ENCODE measurements at places on chromosomes 7 and 10.

DNA sequence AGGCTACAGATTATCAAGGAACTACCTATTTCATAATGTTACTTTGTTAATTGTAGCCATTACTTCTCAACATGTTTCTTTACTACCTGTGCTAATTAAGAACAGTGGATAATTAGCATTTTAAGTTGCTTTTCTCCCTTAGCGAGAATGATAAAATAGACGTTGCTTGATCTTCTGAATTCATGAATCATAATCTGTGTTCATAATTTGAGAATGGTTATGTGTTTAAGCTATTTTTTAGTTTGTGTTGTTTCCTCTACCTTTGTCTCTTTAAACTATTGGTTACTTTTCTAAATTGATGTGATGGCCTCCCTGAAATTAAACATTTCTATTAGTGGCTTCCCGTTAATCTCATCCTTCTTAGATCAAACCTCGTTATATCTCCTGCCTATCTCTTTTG, at the start of gene ZRANB1:
Gene ZRANB1, plus strand, starts transcription at position 301 of the 400 bp plus-strand sequence. CDS start 371 bp downstream, outside the sequence.
- no peak for DNase-seq

- no peak for DNase-seq
Observed at GRCh38 chr7:93176992-93177580, 28.9 kb upstream of the SAMD9L start.

DNA sequence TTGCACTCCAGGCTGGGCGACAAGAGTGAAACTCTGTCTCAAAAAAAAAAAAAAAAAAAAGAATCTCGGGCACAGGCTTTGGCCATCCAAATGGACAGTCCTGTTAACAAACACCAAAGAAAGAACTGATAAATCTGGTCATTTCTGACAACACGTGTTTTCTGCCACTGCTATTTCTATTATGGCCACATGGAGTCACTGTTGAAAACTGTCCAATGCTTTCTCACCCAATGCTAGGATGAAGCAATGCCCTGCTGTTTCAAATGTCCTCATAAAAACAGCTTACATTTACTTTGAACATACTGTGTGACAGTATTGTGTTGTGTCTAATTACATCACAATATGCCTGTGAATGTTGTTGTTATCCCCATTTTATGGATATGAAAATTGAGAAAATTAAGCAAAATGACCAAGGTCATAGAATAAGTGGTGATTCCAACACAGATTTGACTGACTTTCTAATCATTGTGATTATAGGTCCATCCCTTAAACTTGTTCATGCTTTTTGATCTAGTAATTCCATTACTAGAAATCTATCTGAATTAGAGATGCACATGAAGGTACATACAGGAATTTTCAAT, 19.9 kb upstream of the MAP3K8 start:
- peak; percentile 58 for DNase-seq

GRCh38 chr7:1028775-1029636, 15.3 kb upstream of the GPR146 start:
- peak; percentile 93 for DNase-seq

DNA sequence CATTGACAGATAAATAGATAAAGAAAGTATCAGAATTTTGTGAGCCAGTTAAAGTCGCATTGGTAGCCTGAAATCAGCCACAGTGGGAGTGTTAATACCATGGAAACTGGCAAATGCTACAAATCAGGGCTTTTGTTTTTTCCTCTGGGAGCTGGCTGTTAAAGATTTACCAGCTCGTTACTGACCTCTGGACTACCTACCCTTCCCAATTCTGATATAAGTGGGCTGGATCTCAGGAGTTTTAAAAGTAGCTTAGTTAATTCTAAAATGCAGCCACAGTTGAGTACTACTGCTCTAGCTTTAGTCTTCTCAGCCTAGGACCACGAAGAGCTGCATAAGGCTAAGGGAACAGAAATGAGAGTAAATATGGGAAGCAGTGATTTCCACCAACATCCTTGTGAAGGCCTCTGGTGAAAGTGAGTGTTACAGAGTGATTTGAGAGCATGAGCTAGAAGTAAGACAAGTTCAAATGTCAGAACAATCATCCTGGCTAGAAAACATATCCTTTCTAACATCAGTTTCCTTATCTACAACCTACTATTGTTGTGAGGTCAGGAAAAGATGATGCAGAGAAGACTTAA, 53.2 kb downstream of the A1CF start:
- DNase-seq: no peak

GRCh38 chr10:34959786-34960185, 130.4 kb downstream of the CUL2 start:
- no peak for DNase-seq

DNA sequence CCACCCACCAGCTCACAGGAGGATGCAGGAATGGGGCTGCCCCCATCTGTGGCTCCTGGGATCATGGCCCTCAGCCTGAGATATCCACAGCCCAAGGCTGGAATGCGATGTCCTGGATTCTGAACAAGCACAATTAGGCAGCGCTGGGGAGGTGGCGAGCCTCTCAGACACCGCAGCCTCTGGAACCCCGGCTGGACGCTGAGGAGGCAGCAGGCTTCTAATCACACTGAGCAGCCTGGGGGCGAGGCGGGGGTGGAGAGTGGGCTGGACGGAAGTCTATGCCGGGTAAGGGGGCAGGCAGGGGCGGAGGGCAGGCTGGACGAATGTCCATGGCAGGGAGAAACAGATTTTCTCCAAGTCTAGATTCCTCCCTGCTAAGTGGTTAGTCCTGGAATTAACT, 56.4 kb downstream of the DPYSL4 start:
- no peak for DNase-seq

GRCh38 chr7:45114926-45115325, 3.4 kb upstream of the TBRG4 start:
- no peak for DNase-seq

DNA sequence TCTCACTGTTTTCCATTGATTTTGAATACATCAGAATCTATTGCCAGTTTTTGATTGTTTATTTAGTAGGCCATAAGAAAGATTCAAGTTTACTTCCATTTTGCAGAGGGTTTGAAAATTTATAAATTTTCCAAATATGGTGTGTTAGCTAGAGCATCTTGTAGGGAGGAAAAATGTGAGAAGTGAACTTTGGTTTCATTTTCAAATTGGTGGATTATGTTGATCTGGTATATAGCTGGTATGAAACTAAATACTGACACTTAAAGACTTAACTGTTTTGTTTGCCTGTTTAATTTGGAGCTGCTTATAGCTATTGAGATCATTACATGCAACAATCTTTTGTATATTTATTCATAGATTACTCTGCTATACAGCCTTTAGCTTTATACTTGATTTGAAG, 108.1 kb downstream of the ADAM22 start:
- DNase-seq: no peak

- no peak for DNase-seq
Observed at GRCh38 chr10:78772486-78772885, 296.3 kb upstream of the ZMIZ1 start.

GRCh38 chr7:139777948-139778841, at the start of gene HIPK2:
HIPK2 (minus strand) TSS chr7:139777998; CDS start chr7:139777623, 375 bp downstream.
- peak; percentile 19 for DNase-seq

- no peak for DNase-seq
Observed at GRCh38 chr10:14855453-14855852, 17.3 kb downstream of the HSPA14 start.

DNA sequence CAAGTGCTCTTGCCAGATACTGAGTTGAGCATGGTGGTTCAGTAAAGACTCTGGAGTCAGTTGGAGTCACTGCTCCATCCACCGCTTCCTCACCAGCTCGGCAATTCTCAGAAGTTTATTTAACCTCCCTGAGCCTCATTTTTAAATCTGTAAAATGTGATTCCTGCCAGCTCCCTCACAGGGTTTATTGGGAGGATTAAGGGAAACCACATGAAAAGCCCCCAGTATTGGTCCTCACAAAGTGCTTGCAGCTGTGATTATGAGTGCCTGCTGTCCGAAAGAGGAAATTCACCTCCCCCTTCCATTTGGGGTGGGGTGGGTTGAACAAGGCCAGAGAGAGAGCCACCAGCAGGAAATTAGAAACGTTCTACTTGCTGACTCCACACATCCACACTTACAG, 99.0 kb downstream of the AOAH start:
- no peak for DNase-seq

DNA sequence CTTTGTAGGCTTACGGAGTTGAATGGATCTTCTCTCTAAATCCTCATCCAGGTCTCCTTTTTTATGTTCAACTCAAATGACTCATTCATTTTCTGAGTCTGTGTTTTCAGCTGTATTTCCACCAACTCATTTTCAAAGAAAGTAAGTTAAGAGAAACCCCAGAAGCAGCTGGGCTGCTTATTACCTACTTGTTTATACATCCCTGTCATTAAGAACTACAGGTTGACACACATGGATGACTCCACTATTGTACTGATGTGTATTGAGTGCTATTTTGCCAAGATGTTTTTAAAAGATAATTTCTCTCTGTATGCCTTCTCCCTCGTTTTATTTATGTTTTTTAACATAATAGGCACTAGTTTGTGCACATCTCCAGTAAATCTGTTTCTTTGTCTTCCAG, 41.9 kb downstream of the DGKI start:
- no peak for DNase-seq

- no peak for DNase-seq
Observed at GRCh38 chr7:27923642-27923980, 183.6 kb downstream of the TAX1BP1 start.

- no peak for DNase-seq
Observed at GRCh38 chr7:158840604-158841003, 11.3 kb upstream of the ESYT2 start.
